Naive B cell (primary cell): ENCODE measurements at places on chromosomes 5 and 9.

- DNase-seq, result no peak
Measured at GRCh38 chr9:109652971-109653370, 127.0 kb upstream of the PALM2AKAP2 start.

GRCh38 chr5:163978897-163979296, 473.5 kb downstream of the MAT2B start:
- no peak for DNase-seq

- DNase-seq, result no peak
Measured at GRCh38 chr9:90927496-90927895, 125.9 kb downstream of the SYK start.

DNA sequence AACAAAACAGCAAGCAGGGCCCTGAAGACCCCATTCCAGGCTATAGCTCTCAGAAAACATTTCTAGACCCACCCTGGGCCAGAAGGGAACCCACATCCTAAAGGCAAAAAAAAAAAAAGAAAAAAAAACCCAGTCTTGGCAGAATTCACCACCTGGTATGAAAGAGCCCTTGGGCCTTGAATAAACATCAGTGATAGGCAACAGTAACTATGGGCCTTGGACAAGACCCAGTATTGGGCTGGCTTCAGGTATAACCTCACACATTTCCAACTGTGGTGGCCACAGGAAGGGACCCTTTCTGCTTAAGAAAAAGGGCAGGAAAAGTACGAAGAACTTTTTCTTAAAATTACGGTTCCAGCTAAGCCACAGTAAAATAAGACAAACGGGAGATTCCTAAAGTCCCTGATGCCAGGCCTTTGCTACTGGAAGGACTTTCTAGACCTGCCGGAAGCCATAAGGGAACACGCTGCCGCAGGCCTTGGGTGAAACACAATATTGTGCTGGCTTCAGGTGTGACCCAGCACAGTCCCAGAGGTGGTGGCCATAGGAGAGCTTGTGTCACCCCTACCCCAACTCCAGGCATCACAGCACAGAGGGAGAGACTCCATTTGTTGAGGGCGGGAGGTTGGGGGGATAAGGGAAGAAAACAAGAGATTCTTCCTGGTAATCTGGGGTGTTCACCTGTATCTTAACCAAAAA, 505.2 kb upstream of the RGMB start:
- no peak for DNase-seq

DNA sequence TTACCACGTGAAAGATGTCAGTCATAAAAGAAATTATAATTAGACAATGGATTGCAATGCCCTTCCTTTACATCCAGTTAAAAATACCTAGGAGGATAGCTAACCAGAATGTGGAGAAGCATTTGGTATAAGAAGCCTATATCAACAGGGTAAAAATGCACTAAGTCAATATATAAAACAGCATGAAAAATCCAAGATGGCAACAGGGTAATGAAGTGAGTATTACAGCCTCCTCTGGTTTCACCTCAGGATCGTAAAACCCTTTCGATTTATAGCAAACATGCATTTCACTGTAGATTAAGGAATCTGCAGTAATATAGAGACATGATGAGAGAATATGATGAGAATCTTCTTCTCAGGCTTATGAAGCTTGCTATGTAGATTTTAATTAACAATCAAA, 999.3 kb downstream of the NR2F1-AS1 start:
- no peak for DNase-seq

GRCh38 chr5:169166078-169166477, 134.9 kb downstream of the SLIT3 start:
- no peak for DNase-seq

DNA sequence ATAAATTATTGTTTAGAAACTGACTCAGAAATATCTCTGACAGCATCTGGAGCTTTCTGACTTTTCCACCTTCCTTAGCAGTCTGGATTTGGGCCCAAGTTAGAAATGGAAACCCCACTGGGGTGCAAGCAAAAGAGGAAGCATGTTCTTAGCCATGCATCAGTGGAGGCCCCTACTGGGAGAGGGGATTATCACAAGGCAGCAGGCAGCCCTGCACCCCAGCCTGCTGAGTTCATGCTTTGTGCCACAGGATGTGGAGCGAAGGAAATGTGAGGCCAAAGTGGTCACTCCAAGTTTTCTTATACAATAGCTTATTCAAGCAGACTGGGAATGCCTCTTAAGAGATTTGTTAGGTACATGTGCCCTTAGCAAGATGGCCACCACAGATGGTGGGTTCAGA, 146.5 kb upstream of the TLX3 start:
- no peak for DNase-seq
